Right ventricle myocardium superior (tissue), 1 donor: ENCODE measurements at places on chromosomes 2 and 18. TPM values are rescaled to one million over a fixed set of nuclear protein-coding genes. Genes with fewer than 3 reads are reported as not detected.

Gene CNDP1
- total RNA-seq, result not detected

Gene SLC23A3
- total RNA-seq, result 1.4 TPM

GRCh38 chr2:191687867-191688266, 9.9 kb downstream of the NABP1 start:
- no peak for DNase-seq

Gene IL18RAP
- 0.30 TPM for total RNA-seq

DNA sequence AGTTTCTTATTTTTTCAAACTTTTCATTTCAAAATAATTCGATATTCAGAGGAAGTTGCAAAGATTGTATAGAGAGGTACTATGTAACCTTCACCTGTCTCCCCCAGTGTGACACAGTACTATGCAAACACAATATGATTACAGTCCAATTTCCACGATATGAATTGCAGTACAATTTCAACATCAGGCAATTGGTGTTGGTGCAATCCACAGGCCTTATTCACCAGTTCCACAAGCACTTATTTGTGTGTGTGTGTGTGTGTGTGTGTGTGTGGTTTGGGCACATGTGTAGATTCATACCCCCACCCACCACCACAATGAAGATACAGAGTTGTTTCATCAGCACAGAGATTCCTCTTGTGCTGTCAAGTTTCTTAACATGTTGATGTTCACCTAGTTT, 69.7 kb upstream of the ARL4C start:
- no peak for DNase-seq

DNA sequence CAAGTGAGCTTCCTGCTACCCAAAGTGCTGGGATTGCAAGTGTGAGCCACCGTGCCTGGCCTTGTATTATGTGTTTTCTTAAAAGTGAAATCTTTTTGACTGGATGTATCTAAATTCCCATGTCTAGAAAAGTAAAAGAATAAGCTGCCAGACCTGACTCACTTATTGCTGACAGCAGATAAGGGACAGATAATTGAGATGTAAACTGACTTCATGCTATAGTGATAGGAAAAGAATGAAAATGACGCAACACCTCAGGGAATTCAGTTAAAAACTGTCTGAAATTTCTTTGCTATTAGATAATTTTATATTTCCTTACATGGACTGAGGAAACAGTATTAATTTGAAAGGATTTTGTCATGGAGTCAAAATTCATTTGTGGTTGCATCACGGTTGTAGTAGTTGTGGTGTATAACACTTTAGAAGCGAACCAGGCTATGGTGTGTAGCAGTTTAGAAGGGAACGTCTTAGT, 19.4 kb downstream of the TTC27 start:
- no peak for DNase-seq
